ENCODE measurements at places on chromosomes 5 and 9. TPM values are rescaled to one million over a fixed set of nuclear protein-coding genes. Genes with fewer than 3 reads are reported as not detected.
A peak's percentile ranks its signal among the peaks of the same experiment; 100 is the strongest.

DNA sequence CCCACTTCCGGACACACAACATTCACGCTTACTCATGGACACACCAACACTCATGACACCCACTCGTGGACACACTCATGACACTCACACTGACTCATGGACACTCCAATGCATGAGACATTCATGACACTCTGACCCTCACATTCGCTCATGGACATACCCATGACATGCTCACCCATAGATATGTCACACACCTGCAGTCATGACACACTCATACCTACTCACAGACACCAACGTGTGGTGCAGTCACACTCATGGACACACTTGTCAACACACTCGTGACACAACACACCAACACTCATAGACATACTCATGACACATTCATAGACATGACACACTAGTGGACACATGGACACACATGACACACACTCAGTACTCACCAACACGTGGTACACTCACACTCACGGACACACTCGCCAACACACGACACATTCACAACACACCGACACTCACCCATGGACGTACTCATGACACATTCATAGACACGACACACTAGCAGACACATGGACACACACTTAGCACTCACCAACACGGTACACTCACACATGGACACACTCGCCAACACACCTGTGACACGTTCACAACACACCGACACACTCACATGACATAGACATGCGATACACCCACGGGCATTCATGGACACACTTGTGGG is 73.4 kb downstream of the PHF2 start:
- no peak overlapping the region for H3K4me3 ChIP-seq
- no peak for DNase-seq
- peaks cover 67% of the 10 kb centered on the region for H3K36me3 ChIP-seq
- no peak overlapping the region for H3K27ac ChIP-seq
- H3K4me1 ChIP-seq: no peaks in the 10 kb centered on the region

- no peak overlapping the region for H3K27ac ChIP-seq
- DNase-seq: no peak
- H3K36me3 ChIP-seq: peaks cover 18% of the 10 kb centered on the region
Measured at GRCh38 chr9:93247099-93247865, 63.3 kb downstream of the WNK2 start.

DNA sequence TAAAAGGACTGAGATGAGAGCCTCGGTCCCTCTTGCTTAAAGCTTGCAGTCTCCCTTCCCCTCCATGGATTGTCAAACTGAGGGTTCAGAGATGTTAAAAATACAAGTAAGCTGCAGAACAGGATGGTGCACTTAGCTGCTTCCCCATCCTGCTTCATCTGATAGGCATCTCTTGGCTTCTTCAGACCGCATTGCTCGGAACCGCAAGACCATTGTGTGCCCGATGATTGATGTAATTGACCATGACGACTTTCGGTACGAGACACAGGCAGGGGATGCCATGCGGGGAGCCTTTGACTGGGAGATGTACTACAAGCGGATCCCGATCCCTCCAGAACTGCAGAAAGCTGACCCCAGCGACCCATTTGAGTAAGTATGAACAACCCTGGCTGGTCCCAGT is 65.5 kb upstream of the SAP30L start:
- no peaks in the 10 kb centered on the region for H3K27me3 ChIP-seq
- no peak overlapping the region for H3K4me3 ChIP-seq
- no peak for DNase-seq
- H3K27ac ChIP-seq: no peak overlapping the region

GRCh38 chr5:142973932-142974331 is 203.8 kb downstream of the ARHGAP26 start:
- no peak for DNase-seq
- no peak overlapping the region for H3K4me3 ChIP-seq
- no peak overlapping the region for H3K27ac ChIP-seq

DNA sequence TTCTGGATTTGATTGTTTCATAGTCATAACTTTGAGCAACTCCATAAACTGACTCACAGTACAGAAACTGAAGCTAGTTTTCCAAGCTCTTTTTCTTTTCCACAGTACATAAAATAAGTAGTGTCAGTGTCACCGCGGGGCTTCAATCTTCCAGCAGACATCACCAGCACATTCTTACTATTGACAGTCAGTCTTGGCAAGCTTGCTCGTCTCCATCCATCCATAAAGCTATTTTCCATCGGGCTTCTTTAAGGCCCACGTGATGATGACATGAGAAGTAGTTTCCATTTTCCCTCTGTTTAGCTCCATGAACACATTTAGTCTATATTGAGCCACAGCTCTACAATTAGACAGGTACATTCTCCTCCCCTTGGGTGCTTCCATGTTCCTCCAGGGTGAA is 443.4 kb downstream of the KDM4C start:
- H3K4me1 ChIP-seq: no peaks in the 10 kb centered on the region
- H3K4me3 ChIP-seq: no peak overlapping the region
- H3K36me3 ChIP-seq: no peaks in the 10 kb centered on the region
- DNase-seq: no peak

- H3K27ac ChIP-seq: no peak overlapping the region
- no peak overlapping the region for H3K4me3 ChIP-seq
- no peak for DNase-seq
- H3K27me3 ChIP-seq: no peaks in the 10 kb centered on the region
Measured at GRCh38 chr5:34722183-34722582, 66.1 kb downstream of the RAI14 start.

DNA sequence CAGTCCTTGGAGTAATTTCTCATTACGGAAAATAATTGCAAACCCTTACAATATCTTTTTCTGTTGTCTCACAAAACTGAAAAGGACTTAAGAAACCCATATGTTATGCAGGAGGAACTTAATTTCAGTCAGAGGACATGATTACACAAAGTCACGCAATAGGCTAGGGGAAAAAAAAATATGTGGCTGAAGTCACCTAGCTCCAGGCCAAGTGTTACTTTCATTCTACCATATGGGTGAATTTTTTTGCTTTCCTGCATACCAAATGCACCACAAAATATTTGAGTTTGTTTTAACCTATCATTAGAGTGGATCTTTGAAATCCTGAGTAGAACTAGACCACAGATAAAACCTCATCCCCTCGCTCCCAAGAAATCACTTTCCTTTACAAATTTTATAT is 523.5 kb downstream of the CAAP1 start:
- no peaks in the 10 kb centered on the region for H3K36me3 ChIP-seq
- H3K27ac ChIP-seq: no peak overlapping the region
- no peaks in the 10 kb centered on the region for H3K4me1 ChIP-seq
- H3K27me3 ChIP-seq: no peaks in the 10 kb centered on the region

DNA sequence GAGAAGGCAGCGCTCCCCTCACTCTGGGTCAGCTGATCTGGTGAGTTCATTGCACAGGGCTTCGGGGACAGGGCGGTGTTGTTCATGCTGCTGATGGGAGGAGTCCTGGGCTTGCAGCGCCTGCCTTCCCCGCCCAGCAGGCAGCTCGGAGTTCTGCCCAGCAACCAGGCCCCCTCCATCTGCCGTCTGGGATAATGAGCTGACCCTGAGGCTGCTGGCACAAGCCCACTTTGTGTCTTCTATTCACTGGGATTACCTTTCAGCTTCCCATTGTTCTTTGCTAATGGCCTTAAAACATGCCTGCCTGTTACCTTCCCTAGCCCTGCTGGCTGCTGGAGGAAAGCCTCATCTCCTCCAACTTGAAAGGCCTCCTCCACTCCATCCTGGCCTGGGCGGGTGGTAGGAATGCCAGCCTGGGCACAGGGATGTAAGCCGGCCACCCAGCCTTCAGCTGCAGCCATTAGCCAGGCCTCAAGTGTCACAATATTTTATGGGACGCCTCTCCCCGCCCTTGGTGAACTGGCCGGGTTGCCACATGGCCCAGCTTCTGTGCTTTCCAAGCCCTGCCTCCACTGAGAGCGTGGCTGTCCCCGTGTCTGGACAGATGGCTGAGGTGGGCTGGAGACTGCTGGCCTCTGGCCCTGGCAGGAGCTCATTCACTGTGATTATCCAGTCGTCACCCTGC is 70.4 kb downstream of the GADD45G start:
- peak overlapping the region; percentile 32 for H3K27ac ChIP-seq
- H3K36me3 ChIP-seq: no peaks in the 10 kb centered on the region
- H3K27me3 ChIP-seq: no peaks in the 10 kb centered on the region
- peaks cover 51% of the 10 kb centered on the region for H3K4me1 ChIP-seq

GRCh38 chr5:151686674-151687407 is at the start of gene SPARC:
SPARC (minus strand) TSS chr5:151686915; CDS start chr5:151676188, 10,727 bp downstream.
- peak within 1 kb of the TSS; percentile 87 for H3K27ac ChIP-seq
- H3K36me3 ChIP-seq: no peaks in the 10 kb centered on the region
- peak; percentile 94 for DNase-seq
- peaks cover 35% of the 10 kb centered on the region for H3K4me1 ChIP-seq
- H3K4me3 ChIP-seq: peak within 1 kb of the TSS; percentile 58
- H3K27me3 ChIP-seq: peaks cover 12% of the 10 kb centered on the region

TMEFF1 gene
- total RNA-seq: not detected

DNA sequence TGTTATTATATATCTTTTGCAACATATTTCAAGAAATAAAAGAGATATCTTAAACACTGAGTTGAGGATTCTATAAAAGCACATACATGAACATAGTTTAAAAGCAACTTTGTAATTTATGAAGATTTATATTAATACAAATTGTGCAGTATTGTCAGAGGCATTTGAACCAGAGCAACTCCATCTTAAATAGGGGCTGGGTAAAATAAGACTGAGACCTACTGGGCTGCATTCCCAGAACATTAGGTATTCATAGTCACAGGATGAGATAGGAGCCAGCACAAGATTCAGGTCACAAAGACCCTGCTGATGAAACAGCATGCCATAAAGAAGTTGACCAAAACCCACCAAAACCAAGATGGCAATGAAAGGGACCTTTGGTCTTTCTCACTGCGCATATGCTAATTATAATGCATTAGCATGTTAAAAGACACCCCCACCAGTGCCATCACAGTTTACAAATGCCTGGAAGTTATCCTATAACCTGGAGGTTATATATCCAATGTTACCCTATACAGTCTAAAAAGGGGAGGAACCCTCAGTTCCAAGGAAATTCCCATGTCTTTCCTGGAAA is 320.2 kb downstream of the FAM170A start:
- no peak overlapping the region for H3K27ac ChIP-seq
- H3K4me3 ChIP-seq: no peak overlapping the region
- no peak for DNase-seq
- H3K4me1 ChIP-seq: no peaks in the 10 kb centered on the region
- no peaks in the 10 kb centered on the region for H3K27me3 ChIP-seq

RGS7BP gene
- 49.2 TPM for total RNA-seq

GRCh38 chr9:105171589-105171988 is 72.9 kb upstream of the SLC44A1 start:
- no peak overlapping the region for H3K4me3 ChIP-seq
- no peaks in the 10 kb centered on the region for H3K4me1 ChIP-seq
- H3K36me3 ChIP-seq: no peaks in the 10 kb centered on the region

GRCh38 chr5:62287237-62287636 is 18.8 kb upstream of the KIF2A start:
- no peak overlapping the region for H3K27ac ChIP-seq
- no peaks in the 10 kb centered on the region for H3K4me1 ChIP-seq
- H3K36me3 ChIP-seq: no peaks in the 10 kb centered on the region
- no peak overlapping the region for H3K4me3 ChIP-seq

DNA sequence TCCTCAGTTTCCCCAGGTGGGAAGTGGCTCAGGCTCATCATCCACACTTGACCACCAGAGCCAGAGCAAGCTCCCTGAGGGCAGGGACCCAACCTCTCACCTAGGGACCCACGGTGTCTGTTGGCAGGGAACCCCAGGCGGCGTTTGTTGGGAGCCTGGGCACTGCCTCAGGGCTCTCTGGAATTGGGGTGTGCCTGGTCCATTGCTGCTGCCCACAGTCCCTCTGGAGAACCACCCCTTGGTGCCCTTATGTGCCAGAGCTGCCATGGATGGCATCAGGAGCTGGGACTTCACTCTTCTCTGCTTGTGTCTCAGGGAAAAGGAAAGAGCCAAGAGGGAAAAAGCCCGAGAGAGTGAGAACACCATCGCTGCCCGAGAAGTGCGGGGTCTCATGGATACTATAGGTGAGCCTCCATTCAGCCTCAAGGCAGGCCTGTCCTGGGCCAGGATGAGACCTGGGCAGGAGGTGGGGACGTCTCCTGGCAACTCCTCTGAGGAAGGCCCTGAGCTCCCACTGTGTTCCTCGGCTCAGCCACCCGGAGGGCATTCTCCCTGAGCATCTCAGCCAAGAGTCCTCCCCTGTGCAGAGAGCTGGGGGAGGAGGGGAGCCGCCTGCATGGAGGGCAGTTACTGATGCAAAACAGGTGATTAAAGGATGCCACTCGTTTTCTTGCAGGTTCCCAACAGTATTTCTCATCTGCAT is 4.5 kb downstream of the CCDC180 start:
- H3K27ac ChIP-seq: no peak overlapping the region
- H3K27me3 ChIP-seq: peaks cover 10% of the 10 kb centered on the region
- no peak for DNase-seq
- H3K4me3 ChIP-seq: no peak overlapping the region
- H3K36me3 ChIP-seq: peaks cover 78% of the 10 kb centered on the region

DNA sequence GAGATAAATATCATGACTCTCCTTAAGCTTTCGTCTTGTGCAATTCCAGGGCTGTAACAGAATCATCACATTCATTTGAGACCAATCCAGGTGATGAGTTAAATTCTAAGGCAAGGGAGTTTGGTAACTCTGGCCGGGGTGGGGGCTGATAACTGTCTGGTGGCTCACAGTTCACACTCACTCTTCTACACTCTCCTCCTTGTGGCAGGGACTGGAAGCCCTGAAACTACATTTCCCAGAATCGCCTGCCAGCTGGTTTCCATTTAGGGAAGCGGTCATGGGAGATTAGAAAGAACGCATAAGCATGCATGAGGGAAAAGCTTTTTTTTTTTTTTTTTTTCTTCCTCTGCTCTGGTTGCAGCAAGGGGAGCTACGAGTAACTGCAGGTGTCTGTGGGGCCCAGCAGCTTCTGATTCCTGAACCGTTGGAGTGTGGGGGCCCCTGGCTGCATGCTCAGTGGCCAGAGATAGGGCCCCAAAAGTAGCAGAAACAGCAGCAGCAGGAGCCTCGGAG is 154.8 kb upstream of the TBC1D2 start:
- no peaks in the 10 kb centered on the region for H3K27me3 ChIP-seq
- H3K36me3 ChIP-seq: no peaks in the 10 kb centered on the region
- H3K4me1 ChIP-seq: peaks cover 4% of the 10 kb centered on the region
- no peak overlapping the region for H3K27ac ChIP-seq
- no peak for DNase-seq
- no peak overlapping the region for H3K4me3 ChIP-seq

DIRAS2 gene
- total RNA-seq: not detected

GRCh38 chr5:96529559-96529958 is 96.5 kb upstream of the PCSK1 start:
- DNase-seq: no peak
- no peaks in the 10 kb centered on the region for H3K27me3 ChIP-seq
- H3K4me3 ChIP-seq: no peak overlapping the region
- no peaks in the 10 kb centered on the region for H3K4me1 ChIP-seq

ABITRAM gene
- 0.29 TPM for total RNA-seq

- no peak for DNase-seq
- no peak overlapping the region for H3K27ac ChIP-seq
- H3K36me3 ChIP-seq: no peaks in the 10 kb centered on the region
- H3K4me1 ChIP-seq: peaks cover 10% of the 10 kb centered on the region
- H3K4me3 ChIP-seq: no peak overlapping the region
Measured at GRCh38 chr5:148899993-148900392, 73.6 kb downstream of the ADRB2 start.
